ENCODE measurements at places on chromosomes 11 and 22.

- H3K27ac ChIP-seq = no peak overlapping the region
- no peaks in the 10 kb centered on the region for H3K36me3 ChIP-seq
- DNase-seq = no peak
- no peak overlapping the region for H3K4me3 ChIP-seq
- peaks cover 2% of the 10 kb centered on the region for H3K27me3 ChIP-seq
- H3K4me1 ChIP-seq = no peaks in the 10 kb centered on the region
These were observed 753.1 kb downstream of the TBC1D22A start for GRCh38 chr22:47515384-47516125.

DNA sequence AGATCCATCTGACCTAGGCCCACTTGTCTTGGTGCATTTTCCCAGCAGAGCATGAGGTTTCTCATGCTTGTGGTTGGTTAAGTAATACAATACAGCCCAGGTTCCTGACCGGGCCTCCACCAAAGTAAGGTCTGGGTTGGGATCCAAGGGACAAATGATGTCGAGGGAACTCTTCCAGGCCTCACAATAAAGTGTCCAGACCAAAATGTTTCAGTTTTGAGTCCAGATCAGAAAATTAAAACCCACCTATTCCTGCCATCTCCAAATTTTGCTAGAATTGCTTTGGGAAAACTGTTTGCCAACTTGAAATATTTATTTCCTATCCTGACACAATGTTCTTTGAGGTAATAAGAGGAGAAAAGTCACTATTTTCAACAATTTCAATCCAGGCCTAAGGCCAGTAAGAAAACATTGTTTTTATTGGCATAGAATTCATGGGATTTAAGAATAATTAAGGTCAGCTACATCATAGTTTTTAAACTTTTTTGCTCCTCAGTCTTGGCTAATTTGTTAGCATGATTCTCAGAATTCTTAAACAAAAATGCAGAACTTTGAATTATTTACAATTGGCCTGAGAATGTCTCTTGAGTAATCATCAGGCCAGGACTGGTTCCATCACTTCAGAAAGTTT, 51.4 kb downstream of the ME3 start:
- no peak overlapping the region for H3K27ac ChIP-seq
- no peak for DNase-seq
- H3K36me3 ChIP-seq = no peaks in the 10 kb centered on the region
- H3K27me3 ChIP-seq = peaks cover 2% of the 10 kb centered on the region
- no peak overlapping the region for H3K4me3 ChIP-seq

GRCh38 chr11:78684377-78684776, 109.7 kb upstream of the NARS2 start:
- H3K27me3 ChIP-seq = peaks cover 13% of the 10 kb centered on the region
- no peak overlapping the region for H3K27ac ChIP-seq
- H3K4me1 ChIP-seq = no peaks in the 10 kb centered on the region

DNA sequence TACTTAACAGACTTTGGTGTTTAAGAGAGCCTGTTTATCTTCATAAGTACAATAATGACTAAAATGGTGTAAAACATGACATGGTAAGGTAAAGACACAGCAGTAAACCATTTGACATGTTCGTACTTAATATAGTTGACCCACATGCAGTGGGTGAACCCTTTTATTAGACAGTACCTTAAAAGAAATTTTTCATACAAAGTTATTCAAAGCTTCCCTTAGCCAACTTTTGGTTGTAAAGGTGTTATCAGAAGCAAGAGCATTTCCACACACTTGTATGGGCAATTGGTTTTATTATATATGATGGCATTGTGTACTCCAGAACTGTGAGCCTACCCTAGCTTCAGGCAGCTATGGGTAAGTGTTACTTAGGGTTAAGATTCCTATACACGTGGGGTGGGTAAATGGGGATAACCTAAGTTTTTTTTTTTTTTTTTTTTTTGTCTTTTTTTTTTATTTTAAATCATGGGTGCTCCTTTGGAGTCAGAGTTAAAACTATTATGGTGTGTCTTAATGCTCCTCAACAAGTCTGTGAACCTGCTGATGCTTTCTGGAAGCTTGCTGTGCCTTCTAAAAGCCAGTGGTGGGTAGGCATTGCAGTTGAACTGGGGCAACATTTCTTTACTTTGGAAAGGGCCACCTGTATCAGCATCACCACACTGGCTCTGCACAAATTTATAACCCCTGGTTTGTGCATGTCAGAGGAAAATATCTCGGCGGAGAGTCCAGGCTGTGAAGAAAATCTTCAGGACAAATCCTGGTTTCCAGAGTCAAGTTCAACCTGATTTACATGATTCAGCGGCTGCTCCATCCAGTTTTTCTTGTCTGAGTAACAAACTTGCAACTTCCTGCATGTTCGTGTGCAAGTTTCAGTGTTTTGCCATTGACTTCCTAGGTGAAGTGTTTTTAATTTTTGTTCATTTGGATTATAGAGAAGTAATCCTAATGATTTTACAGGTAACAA, 3.3 kb downstream of the PCF11 start:
- peak overlapping the region; percentile 93 for H3K4me3 ChIP-seq
- H3K36me3 ChIP-seq = peaks cover 26% of the 10 kb centered on the region
- peaks cover 31% of the 10 kb centered on the region for H3K4me1 ChIP-seq
- DNase-seq = no peak
- peak overlapping the region; percentile 98 for H3K27ac ChIP-seq

DNA sequence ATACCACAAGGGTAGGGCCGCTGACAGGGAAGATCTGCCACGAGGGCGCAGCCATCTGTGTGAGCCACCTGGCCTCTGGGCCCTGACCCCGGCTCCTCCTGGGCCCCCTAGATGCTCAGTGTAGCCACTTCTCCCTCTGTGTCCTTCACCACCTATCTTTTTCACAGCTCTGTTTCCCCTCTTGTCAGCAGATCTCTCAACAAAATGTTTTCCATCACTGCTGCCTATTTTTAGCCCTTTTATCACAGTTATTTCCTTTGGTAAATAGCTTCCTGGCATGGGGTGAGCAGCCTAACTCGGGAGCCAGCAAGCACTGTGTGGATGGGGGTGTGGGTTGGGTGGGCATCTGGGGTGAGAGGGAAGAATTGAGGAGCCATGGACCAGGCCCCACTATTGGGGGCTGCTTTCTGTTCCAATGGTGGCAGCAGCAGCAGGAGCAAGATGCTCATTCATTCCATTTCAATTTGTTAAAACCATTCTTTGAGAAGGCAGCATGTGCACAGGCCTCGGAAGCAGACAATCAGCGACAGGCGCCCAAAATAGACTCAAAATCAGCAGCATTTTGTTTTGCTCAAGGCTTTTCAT, 135.2 kb upstream of the NAV2 start:
- H3K4me3 ChIP-seq = no peak overlapping the region
- H3K36me3 ChIP-seq = no peaks in the 10 kb centered on the region
- no peaks in the 10 kb centered on the region for H3K27me3 ChIP-seq
- H3K27ac ChIP-seq = no peak overlapping the region
- no peaks in the 10 kb centered on the region for H3K4me1 ChIP-seq

- H3K4me1 ChIP-seq = peaks cover 13% of the 10 kb centered on the region
- no peak for DNase-seq
- no peak overlapping the region for H3K4me3 ChIP-seq
- peaks cover 9% of the 10 kb centered on the region for H3K36me3 ChIP-seq
- H3K27me3 ChIP-seq = no peaks in the 10 kb centered on the region
These were observed 4.0 kb downstream of the TCP11L1 start for GRCh38 chr11:33043221-33043830.

GRCh38 chr11:57476047-57476756, 15.9 kb downstream of the RTN4RL2 start:
- H3K36me3 ChIP-seq = no peaks in the 10 kb centered on the region
- H3K27me3 ChIP-seq = peaks cover 14% of the 10 kb centered on the region
- peak overlapping the region; percentile 89 for H3K4me3 ChIP-seq
- no peak overlapping the region for H3K27ac ChIP-seq
- peaks cover 31% of the 10 kb centered on the region for H3K4me1 ChIP-seq
- DNase-seq = peak; percentile 46

DNA sequence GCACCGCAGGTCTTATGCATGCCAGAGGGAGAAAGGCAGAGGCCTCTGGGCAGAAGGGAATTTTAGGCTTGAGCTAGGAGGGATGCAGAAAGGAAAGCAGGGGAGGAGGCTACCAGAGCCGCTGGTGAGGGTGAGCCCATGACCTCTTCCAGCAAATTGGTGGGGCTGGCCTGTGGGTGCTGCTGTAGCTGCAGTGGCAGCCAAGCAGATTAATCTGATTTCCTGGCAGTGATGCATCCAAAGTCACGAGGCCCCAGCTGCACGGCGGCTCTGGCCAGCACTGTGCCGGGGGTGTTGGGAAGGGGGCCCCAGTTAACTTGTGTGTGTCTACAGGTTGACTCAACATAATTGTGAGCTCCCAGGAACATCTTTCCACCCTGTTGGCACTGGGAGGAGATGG, 41.4 kb upstream of the B3GAT1 start:
- no peak overlapping the region for H3K4me3 ChIP-seq
- no peak for DNase-seq
- H3K36me3 ChIP-seq = no peaks in the 10 kb centered on the region
- H3K4me1 ChIP-seq = no peaks in the 10 kb centered on the region
- H3K27ac ChIP-seq = no peak overlapping the region

DNA sequence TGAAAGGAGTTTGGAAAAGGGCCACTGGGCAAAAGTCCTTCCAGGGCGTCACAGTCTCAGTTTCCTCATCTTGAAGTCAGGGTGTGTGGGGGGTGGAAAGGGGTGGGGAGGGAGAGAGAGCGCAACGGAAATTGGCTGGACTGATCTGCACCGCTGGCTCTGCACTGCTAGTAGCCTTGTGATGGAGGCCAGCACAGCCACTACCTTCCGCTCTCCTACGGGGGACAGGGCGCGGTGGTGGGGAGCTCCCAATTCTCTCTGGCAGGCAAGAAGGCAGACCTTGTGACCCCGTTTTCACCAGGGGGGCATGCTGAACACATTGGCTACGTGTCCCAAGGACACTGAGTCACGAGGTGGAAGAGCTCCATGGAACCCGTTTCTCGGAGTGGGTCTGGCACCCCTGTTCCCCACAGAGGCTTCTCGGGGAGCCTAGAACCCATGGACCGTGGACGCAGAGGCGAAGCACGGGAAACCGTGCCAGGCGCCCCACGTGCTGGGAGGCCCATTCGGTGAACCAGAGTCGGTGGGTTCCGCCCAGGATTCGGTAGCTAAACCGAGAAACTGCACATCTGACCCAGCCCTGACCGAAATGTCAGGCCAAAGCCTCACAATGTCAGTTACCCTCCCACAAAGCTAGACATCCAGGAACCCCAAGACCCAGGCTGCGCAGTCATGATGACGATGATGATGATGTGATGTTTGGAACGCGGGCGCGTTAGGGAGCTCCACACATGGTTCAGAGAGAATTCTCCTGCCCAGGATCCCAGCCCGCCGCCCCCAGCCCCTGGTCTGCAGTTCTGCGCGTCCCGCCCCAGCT, 28.3 kb upstream of the WNT11 start:
- peak overlapping the region; percentile 88 for H3K4me3 ChIP-seq
- H3K27ac ChIP-seq = peak overlapping the region; percentile 99
- no peak for DNase-seq

DNA sequence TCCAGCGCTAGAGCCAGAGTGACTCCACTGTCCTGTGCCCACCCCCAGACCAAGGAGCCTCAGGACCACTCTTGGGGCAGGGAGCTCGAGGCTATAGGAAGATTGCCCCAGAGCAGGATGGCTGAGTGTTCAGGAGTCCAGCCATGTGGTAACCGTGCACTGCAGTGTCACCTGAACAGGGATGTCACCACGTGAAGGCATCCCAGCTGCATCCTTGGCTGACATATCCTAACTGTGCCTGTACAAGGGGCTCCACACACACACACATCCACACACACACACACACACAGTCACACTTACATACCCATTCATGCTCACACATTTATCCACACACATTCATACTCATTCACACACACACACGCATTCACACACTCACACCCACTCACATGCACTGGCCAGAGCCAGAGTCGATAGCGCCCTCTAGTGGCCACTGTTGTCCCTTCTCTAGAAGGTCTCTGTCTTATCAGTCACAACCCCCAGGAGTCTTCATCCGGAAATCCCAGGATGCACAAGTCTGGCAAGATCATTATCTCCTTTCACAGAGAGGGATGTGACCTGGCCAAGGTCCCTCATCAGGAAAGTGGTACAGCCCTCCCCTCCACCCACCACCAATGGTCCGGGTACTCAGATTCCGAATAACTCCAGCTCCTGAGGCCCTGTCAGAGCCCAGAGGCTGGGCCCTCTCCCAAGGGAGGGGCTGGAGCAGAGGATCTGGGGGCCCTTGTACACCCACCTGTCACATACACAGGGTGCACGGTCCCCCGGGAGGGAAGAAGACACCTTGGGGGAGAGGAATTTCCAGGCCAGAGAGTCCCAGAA, 55.1 kb downstream of the IGLL5 start:
- peaks cover 48% of the 10 kb centered on the region for H3K4me1 ChIP-seq
- peak overlapping the region; percentile 15 for H3K4me3 ChIP-seq

DNA sequence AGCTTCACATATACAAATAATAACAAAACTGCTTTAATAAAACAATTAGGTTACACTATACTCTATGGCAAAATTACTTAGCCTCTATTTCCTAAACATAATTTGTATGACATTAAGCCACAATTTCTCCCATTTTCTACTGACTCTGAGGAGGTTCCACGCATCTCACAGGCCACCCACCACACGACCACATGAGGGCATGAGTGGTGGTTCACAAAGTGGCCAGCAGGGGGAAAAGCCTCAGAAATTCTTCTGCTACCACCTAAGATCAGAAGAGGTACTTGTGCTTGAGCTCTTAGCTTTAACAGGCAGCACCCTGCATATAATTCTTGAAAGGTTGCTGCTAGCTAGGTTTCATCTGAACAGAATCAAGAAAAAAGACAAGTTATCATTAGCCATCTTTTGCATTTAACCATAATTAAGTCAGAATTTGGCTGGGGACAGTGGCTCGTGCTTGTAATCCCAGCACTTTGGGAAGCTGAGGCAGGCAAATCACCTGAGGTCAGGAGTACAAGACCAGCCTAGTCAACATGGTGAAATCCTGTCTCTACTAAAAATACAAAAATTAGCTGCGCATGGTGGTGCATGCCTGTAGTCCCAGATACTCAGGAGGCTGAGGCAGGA, 7.7 kb downstream of the LPXN start:
- peaks cover 18% of the 10 kb centered on the region for H3K4me1 ChIP-seq
- H3K36me3 ChIP-seq = peaks cover 16% of the 10 kb centered on the region
- no peaks in the 10 kb centered on the region for H3K27me3 ChIP-seq
- peak overlapping the region; percentile 0 for H3K4me3 ChIP-seq
- H3K27ac ChIP-seq = no peak overlapping the region

GRCh38 chr22:22692707-22693530, 48.5 kb downstream of the GGTLC2 start:
- H3K4me1 ChIP-seq = peaks cover 23% of the 10 kb centered on the region
- peak overlapping the region; percentile 47 for H3K27ac ChIP-seq
- peak; percentile 56 for DNase-seq
- H3K4me3 ChIP-seq = no peak overlapping the region

DNA sequence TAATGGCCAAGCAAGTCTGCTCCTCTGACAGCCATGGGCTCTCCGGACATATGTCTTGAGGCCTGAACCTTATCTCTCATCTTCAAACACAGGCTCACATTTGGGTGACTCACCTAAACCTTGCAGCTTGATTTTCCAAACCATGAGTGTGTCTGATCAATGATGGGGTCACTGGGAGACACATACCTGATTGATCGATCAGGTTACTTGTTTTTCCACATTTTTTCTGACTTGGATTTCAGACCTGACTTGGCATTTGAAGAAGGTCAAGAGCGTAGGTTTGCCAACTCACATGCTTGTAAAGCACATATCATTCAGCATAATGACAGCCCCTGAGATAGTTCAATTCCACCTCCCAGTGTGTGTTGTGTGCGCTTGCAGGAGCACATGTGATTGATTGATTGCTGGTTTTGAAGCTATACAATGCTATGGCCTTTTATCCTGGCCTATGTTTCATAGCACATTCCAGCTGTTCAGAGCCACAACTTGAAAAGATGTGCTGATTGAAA, 116.7 kb upstream of the KIRREL3 start:
- H3K27ac ChIP-seq = no peak overlapping the region
- H3K27me3 ChIP-seq = no peaks in the 10 kb centered on the region
- H3K4me3 ChIP-seq = no peak overlapping the region
- DNase-seq = no peak
